Fibroblast of skin of right biceps (primary cell): ENCODE measurements at places on chromosomes 16 and 17.
A peak's percentile ranks its signal among the peaks of the same experiment; 100 is the strongest.

- DNase-seq = peak; percentile 37
Observed at GRCh38 chr17:83151442-83152226, 72.2 kb downstream of the METRNL start.

DNA sequence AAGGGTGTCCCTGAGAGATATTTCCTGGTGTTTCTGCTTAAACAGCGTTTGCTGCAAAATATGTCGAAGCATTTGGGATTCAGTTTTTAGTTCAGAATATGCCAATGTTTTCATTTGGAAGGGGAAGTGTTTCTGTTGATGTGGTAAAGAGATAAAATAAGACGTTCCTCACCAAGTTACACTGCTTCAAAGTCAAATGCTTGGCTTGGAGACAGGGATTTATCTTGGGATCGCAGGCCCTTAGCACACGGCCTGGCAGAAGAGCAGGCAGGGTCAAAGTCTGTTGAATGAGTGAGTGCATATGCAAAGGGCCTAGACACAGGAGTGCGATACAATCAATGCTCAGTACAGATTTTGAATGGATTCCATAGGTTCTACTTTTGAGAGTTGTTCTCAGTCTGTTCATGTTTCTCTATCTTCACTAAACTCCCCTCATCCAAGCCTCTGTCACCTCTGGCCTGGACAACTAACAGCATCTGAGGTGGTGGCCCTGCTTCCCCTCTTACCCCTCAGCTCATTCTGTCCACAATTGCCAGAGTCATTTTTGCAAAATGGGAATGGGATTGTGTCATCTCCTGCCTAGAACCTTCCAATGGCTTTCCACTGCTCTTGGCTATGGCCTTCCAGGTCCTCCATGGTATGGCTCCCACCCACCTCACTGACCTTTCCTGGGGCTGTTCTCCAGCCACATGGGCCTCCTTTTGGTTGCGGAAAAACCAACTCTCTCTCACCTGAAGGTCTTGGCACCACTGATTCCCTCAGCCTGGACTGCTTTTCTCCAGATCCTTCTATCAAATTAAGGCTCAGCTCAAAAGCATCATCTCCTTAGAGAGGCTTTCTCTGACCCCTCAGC, 3.2 kb downstream of the DEXI start:
- DNase-seq = no peak

- peak; percentile 57 for DNase-seq
Observed at GRCh38 chr17:75238684-75239191, 22.7 kb downstream of the GGA3 start.

- no peak for DNase-seq
Observed at GRCh38 chr17:2083613-2084035, 28.7 kb downstream of the HIC1 start.

GRCh38 chr17:319266-319665, 33.3 kb downstream of the RPH3AL start:
- DNase-seq = no peak

DNA sequence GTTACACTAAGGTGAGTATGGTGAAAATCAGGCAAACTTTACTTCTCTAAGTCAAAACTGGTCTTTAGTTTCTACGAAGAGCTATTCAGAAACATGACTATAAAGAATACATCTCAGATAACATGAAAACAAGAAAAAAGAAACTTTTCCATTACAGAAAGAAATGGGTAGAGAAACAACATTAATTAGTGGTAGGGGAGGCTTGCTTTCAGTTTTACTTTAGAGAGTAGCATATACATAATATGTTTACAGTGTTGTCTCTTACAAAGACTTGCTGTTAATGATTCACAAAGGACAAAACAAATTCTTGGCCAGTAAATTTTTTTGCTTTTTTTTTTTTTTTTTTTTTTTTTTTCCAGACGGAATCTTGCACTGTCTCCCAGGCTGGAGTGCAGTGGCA, 34.2 kb downstream of the CRLF3 start:
- DNase-seq = no peak

DNA sequence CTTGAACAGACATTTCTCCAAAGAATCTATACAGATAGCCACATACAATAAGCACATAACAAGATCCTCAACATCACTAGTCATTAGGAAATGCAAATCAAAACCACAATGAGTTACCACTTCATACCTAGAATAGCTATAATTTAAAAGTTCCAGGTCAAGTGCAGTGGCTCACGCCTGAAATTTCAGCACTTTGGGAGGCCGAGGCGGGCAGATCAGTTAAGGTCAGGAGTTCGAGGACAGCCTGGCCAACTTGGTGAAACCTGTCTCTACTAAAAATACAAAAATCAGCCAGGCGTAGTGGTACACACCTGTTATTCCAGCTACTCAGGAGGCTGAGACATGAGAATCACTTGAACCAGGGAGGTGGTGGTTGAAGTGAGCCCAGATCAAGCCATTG, 19.9 kb downstream of the RANBP10 start:
- DNase-seq = no peak

DNA sequence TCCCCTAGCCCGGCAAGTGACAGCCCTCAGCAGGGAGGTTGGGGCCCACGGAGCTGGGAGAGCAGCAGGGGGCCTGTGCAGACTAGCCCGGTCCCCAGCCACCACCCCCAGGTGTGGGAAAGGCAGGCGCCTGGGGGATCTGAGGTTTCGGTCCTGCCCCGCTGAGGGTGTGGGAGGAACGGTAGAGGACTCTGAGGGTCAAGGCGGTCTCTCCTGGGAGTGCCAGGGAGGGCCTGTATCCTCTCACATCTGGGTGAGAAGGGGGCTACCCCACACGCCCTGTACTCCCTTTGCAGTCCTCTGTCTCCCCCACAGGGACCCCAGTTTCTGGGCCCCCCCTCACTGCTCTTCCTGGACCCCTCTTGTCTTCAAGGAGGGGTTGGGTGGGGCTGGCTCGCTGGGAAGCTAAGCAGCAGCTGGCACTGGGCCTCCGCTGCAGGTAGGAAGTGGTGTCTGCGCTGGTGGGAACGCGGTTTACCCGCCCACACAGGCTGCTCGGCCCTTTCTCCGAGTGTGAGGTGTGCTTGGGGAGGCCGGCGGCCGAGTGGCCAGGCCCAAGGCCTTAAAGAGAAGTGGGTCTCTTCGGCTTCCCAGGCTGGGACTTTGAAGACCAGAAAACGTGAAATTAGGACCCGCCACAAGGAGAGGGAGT, 15.4 kb downstream of the CD7 start:
- no peak for DNase-seq

DNA sequence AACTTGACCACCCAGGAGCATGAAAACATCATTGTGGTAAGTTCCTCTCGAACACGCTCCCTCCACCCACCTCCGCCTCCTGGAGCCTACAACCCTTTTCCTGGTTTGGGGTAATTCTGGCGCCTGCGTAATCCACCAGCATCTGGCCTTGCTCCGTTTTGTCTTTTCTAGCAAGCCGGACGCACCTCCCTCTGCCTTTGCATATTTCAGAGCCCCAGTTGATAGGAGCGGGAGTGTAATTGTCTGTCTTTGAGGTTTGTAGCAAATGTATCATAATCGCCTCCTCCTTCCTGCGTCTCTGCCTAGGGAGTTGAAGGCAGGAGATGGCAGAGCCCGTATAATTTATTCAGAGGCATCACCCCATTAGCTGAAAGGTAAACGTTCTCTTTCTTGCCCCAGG, 121.3 kb upstream of the PLCG2 start:
- DNase-seq = no peak

- DNase-seq = peak; percentile 14
Observed at GRCh38 chr17:76004750-76005262, 4.2 kb downstream of the CDK3 start.

DNA sequence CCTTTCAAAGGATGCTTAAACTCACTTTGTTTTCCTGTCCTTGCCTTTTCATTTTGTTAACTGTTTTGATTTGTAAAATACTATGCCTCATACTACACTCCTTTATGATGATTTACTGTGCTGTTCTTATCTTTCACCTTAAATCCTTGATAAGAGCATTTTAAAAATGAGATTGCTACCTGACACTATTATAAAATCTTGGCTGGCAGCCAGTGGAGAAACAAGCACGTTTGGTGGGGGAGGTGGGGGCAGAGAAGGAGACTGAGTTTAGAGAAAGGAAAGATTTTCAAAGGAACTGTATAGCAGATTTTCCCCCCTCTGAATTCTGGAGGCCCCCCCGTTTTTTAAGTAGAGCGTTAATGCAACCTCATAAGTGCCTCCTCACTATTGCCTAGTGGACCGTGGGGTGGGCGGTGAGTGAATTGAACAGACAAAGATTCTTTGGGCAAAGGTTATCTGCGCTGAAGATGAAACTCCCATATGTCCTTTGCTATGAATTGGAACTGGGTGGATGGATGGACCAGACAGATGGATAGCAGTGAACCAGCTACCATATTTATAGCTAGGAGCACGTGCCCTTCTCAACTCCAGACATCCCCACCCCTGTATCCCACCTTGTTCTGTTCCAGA, 200.2 kb downstream of the CCDC182 start:
- DNase-seq = no peak

GRCh38 chr17:41549596-41550039, 21.5 kb upstream of the KRT19 start:
- DNase-seq = no peak

DNA sequence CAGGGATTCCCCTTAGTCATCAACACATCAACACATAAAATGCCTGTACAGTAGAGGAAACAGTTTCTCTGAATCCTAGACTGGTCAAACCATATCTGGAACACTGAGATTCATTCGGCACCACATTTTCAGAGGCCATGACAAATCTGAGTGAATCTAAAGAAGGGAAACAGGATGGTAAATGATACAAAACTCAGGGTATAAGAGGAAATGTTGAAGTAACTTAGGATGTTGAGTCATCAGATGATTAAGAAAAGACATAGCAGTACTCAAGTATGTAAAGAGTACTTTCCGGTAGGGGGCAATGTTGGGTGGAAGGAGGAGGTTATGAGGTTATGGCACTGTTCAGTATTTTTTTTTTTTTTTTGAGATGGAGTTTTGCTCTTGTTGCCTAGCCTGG, 358.5 kb upstream of the PMFBP1 start:
- peak; percentile 79 for DNase-seq

- DNase-seq = peak; percentile 87
Observed at GRCh38 chr16:9053006-9053601, 38.3 kb upstream of the HAPSTR1 start.
